Stomach (tissue), 19 donors: ENCODE measurements at places on chromosomes 7 and 10.

DNA sequence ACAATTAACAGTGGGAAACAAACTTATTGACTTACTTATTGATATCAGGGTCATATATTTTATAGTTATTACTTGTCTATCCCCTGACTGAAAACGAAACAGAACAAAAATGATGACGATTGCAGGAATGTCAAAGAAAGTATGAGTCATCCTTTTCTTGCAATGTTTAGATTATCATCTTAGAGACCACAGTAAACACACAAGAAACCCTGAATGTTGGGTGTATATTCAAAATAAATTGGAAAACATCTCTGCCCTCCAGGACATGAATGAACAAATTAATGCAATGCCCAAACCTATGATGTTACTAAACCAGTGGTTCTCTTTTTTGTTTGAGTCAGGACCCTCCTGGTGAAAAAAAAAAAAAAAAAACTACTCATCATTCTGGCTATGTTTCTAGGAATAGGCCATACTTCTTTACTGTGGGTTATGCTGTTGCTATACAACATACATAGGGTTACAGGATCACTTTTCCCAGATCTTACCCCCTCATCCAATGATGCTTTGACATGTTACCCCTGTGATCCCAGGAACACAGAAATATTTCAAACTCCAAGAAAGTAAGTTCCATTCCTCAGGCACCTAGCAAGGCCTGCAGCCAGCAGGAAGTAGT, 623.4 kb upstream of the IGFBP3 start:
- DNase-seq: no peak

DNA sequence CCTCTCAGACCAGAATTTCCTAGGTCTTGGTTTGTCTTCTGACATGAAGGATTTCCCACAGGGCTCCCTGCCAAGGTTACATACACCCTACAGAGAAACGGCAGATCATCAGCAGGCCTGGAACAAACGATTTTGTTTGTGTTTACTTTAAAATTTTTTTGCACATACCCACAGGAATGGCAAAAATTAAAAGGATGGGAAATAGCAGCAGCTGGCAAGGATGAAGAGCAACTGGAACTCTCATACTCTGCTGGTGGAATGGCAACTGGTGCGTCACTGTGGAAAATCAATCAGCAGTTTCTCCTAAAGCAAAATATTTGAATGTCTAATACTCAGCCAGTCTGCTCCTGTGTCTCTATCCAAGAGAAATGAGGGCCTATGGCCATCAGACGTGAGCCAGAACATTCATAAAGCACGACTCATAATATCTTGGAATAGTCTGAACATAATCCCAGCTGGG, 6.5 kb downstream of the BAIAP2L1 start:
- DNase-seq: no peak

GRCh38 chr7:15280078-15280733, 281.6 kb downstream of the AGMO start:
- peak; percentile 11 for DNase-seq

DNA sequence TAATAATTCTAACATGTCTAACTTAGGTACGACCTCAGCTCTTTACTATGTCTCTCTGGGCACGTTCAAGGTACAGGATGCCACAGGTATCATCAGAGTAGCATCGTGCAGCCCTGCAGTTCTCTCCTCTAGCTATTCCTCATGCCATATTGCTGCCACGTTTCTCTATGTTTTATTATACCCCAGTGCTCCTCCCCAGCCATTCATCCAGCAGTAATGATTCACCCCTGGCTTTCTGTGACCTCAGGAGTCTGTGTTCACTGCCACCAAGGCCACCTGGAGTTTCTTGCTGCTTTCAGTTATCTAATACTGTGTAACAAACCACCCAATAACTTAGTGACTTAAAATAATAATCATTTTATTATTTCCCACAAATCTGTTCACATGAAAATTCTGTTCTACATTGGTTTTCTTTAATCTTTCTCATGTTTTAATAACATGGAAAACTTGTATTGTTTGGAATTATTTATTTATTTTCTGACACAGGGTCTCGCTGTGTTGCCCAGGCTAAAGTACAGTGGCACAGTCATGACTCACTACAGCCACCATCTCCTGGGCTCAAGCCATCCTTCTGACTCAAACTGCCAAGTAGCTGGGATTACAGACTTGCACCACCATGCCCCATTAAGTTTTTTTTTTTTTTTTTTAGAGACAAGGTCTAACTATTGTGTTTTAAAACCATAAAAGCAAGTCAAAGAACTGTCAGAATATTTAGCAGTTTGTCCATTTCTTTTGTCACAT, 21.8 kb downstream of the REEP3 start:
- no peak for DNase-seq

DNA sequence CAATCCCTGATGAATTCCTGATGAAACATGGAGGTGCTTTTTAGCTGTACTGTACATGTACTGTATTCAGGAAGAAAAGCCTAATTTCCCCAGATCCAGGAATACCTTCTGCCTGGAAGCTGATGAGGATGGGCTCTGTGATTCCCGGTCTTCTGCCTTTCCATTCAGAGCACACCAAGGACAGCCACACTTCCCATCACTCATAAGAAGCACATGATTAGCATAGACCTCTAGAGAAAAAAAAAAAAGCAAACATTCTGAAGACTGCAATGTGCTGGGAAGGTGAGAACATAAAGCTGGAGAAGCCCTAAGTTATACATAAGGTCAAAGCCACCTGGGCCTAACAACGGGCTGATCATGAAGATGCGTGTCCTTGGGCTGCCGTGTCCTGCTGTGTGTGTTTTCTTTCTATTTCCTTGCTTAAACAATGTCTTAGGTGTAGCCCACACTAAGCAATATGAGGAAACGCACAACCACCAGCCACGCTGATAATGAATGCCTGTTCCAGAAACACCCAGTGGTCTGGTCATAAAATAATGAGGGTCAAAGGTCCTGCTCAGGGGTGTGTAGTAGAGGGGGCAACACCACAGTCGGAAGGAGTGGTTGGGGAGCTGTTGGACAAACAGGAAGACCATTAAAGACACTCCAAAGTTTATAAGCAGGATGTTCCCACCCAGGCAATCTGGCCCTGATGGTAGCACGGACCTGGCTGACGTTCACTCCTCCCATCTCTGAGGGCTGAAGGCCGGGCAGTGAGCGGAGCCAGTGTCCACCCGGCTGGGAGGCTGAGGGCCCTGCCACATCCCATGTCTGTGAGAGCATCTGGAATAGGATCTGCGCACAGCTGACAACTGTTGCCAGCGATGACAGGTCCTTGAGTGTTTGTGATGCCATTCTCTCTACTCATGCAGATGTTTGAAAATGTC, 7.9 kb downstream of the PKD1L1 start:
- peak; percentile 42 for DNase-seq

DNA sequence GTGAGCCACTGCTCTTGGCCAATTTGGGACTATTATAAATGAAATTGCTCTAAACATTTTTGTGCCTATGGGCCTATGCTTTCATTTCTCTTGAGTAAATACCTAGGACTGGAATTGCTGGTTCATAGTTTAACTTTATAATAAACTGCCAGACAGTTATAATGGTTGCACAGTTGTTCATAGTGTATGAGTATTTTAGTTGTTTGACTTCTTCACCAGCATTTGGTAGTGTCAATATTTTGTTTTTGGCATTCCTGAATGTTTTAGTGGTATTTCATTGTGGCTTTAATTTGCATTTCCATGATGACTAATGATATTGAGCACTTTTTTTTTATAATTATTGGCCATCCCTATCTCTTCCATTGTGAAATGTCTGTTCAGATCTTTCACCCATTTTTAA, 29.5 kb downstream of the PLEKHA8 start:
- no peak for DNase-seq

- peak; percentile 71 for DNase-seq
Observed at GRCh38 chr10:14543046-14543903, 212.6 kb upstream of the FRMD4A start.

DNA sequence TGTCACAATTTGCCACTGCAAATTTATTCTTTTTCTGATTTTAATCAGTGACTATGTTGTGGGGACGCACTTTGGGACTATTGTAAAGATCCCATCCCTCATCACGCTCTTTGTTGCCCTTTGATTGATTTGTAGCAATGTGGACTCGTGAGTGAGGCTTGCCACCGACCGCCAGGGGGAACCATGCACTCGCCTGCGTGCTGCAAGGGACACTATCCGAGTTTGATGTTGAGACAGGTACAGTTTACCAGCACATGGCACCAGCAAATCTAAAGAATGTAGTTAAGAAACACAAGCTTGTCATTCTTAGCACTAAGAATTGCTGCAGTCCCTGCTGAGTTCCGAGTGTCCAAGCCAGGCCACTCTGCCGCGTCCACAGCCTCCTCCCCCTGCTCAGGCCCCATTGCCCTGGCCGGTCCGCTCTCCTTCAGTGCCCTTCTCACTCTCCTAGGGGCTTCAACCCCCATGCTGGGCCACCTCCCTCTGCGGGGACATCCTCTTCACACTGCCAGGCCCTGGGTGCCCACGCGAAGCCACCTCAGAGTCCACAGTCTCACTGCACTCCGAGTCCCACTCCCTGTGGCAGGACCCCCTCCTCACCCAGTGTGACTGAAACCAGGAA, 2.0 kb upstream of the SFTPA2 start:
- DNase-seq: peak; percentile 67

GRCh38 chr10:14325325-14325955, 5.3 kb downstream of the FRMD4A start:
- peak; percentile 44 for DNase-seq

GRCh38 chr7:17118412-17118811, 180.0 kb upstream of the AHR start:
- DNase-seq: no peak

DNA sequence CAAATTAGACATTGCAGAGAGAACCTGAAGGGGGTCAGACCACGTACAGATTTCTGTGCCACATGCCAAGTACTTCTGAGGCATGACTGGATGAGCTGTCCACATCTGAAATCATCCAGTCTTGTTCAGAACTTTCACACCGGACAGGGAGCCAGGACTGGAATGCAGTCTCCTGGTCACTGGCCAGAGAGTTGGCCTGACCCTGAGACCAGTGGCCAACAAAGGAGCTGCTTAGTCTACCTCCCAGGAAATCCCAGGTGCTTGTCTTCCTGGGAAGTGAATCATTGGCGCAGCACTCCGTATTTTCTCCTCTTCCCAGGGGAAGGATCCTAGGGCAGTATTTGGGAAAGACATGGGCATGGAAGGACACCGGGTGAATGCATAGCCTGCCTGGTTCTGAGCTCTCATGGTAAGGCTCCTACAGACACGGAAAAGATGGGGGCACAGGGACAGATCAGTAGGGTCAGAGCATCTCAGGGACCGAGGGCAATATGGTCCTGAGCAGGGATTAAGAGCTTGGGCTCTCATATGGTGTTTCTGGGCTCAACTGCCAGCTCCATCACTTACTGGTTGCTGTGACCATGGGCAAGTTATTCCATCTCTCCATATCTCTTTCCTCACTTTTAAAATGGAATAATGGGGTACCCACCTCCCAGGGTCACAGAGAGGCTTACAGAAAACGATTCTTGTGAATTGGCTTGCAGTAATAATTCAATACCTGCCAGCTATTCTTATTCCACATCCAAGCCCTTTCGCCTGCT, 1.3 kb upstream of the SCD start:
- DNase-seq: no peak

DNA sequence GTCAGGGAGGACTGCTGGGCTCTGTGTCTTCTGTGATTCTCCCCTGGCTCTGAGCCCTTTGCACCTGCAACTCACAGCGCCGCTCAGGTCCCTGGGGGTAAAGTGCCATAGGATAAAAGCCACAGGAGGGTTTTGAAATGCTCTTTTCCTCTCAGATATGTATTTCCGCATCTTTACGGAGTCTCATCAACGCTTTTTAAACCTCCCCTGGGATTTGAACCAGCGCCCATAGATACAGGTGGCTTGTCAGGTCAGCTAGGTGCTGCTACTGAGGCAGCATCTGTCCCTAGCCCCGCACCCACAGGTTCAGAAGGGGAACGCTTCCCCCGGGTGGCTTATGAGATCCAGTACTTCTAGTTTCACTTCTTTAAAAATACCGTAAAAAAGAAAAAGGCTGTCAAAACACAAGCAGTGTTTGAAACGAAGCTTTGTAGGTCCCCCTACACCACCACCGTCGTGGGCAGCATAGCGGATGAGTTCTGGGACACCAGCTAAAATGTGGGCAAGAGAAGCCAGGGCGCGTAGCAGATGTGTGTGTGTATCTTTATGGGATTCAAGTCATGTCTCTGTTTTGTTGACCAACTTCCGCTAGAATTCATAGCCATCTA, 173.5 kb downstream of the CUX1 start:
- no peak for DNase-seq

DNA sequence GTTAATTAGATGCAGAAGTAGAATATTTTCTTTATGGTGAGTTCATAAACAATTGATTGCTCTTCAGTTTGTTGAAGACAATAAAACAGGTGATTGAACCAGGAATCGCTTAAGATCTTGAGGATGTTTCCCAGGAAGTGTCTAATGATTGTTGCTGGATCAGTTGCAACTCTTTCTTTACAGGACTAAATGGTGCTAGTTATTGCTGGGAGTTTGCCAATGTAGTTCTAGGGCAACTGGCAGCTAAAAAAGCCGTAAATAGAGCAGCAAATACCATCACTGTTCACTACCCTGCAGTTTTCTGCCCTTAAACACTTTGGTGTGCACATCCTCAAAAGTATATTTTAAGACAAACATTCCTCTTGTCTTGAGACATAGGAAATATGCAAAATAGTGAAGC, 119.2 kb upstream of the ANK3 start:
- no peak for DNase-seq

DNA sequence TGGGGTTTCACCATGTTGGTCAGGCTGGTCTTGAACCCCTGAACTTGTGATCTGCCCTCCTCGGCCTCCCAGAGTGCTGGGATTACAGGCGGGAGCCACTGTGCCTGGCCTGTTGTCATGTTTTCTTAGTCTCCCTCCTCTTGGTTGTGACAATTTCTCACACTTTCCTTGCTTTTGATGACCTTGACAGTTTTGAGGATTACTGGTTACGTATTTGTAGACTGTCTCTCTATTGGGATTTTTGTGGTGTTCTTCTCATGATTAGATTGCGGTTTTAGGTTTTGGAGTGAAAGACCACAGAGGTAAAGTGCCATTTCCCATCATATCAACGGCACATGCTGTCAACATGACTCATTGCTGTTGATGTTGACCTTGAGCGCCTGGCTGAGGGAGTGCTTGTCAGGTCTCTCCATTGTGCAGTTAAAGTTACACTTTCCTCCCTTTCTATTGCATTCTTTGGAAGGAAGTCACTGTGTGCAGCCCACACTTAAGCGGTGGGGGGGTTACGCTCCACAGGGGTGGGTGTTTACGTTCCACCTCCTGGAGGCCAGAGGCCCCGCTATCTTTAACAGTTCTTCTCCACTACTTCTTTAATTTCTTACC, 10.8 kb downstream of the NEURL1 start:
- peak; percentile 74 for DNase-seq

GRCh38 chr10:20712774-20713173, 184.3 kb downstream of the NEBL start:
- no peak for DNase-seq

DNA sequence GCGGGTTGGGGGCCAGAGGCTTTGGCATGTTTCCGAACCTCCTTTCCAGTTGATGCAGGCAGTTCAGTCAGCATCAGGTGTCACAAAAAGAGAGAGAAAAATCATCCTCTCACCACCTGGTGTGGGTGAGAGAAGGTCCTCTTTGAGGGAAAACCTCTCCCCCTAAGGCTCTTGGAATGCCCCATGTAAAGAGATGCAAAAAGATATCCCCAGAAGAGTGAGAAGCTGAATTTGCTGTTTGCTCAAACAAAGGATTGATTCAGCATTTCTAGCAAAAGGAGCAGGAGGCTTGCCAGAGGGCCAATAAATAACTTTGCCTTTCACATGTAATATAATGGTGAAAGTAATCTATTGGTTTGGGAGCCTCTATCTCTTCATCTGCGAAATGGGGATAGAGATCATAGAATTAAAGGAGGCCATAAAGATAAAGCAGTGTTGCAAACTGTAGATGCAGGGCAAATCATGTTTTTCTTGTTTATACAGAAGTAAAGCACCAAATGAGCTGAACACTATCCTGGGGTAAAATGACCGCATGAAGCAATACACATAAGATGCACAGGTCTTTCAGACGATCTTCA, 425.9 kb downstream of the LRMDA start:
- no peak for DNase-seq
